Suppressor macrophage treated with lipopolysaccharide for 4 hours (primary cell): ENCODE measurements at places on chromosomes 6 and 20.
A peak's percentile ranks its signal among the peaks of the same experiment; 100 is the strongest.

GRCh38 chr20:9363673-9364072, 150.7 kb upstream of the LAMP5 start:
- no peak for DNase-seq

DNA sequence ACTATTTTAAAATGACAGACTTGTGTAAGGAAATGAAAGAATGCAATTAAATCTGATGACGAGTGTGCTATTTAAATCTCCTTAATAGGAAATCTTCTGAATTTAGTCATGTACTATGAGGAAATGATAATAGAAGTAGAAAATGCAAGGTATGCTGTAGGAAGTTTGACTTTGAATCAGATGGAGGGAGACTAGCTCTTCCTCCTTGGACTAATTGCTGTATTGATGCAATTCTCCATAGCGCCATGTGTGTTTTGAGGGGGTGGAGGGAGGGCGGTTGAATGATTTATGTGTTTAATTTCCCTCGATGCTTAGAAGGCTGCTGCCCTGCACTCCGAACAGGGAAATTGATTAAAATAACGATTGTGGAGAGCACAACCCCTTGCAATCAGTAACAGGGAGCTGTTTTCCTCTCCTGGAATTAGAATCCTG, 214.4 kb upstream of the PRND start:
- DNase-seq, result no peak

DNA sequence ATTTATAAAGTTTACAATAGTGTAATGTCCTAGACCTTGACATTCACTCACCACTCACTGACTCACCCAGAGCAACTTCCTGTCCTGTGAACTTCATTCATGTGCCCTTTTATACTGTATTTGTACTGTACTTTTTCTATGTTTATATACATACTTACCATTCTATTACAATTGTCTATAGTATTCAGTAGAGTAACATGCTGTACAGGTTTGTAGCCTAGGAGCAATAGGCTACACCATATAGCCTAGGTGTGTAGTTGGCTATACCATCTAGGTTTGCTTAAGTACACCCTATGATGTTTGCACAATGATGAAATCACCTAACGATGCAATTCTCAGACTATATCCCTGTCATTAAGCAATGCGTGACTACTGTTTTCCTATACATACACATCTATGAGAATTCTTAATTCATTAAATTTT, 17.5 kb downstream of the EDEM2 start:
- peak; percentile 62 for DNase-seq

DNA sequence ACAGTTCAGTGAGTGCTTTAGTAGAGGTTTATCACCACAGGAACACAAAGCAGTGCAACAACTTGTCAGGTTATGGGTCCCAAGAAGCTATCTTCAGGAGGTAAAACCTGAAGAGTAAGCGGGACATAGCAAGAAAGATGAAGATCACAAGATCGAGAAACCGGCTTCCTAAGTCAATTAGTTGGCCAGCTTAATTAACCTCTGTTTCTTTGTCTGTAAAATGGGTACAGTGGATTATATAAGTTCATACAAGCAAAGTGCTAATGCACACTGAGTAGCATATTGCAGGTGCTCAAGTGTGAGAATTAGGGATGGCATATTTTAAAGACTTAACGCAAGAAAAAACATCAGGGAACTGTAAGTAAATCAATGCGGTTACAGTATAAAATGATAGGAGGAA, 12.5 kb downstream of the FBXO30 start:
- no peak for DNase-seq

- DNase-seq, result no peak
Observed at GRCh38 chr6:111996144-111996865, 57.6 kb upstream of the CCN6 start.

DNA sequence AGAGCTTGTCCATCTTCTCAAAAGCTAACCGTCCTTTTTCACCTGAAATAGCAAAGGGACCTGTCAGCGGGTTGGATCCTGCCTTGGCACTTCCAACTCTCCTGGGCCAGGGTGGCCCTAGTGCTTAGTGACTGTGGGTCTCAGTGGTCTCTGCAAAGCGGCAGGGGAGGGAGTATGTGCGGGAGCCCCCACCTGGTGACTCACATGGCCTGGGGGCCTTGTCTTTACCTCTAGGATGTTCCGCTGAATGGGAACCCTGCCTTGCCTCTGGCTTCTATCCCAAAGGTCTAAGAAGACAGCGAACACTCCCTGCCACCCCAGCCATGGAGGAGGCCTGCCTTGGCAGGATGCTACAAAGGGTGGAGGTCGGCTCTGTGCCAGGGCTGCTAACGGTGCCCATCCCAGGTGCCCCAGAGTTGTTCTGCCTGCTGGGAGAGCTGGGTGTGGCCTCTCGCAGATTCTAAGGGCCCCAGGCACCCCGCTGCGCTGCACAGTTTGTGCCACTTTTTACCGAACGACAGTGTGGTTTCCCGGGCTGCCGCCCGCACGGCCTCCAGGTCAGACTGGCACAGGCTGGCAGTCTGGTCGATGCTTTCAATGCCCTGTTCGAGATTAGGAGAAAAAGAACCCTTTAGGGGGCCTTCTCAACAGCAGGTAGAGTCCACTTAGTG, 77.2 kb downstream of the PTPN1 start:
- DNase-seq, result no peak

- no peak for DNase-seq
Observed at GRCh38 chr6:161246725-161247124, 27.1 kb downstream of the AGPAT4 start.

GRCh38 chr6:162489101-162489976, 238.2 kb downstream of the PRKN start:
- no peak for DNase-seq

- DNase-seq, result peak; percentile 19
Observed at GRCh38 chr20:9294041-9294440, 220.3 kb upstream of the LAMP5 start.

DNA sequence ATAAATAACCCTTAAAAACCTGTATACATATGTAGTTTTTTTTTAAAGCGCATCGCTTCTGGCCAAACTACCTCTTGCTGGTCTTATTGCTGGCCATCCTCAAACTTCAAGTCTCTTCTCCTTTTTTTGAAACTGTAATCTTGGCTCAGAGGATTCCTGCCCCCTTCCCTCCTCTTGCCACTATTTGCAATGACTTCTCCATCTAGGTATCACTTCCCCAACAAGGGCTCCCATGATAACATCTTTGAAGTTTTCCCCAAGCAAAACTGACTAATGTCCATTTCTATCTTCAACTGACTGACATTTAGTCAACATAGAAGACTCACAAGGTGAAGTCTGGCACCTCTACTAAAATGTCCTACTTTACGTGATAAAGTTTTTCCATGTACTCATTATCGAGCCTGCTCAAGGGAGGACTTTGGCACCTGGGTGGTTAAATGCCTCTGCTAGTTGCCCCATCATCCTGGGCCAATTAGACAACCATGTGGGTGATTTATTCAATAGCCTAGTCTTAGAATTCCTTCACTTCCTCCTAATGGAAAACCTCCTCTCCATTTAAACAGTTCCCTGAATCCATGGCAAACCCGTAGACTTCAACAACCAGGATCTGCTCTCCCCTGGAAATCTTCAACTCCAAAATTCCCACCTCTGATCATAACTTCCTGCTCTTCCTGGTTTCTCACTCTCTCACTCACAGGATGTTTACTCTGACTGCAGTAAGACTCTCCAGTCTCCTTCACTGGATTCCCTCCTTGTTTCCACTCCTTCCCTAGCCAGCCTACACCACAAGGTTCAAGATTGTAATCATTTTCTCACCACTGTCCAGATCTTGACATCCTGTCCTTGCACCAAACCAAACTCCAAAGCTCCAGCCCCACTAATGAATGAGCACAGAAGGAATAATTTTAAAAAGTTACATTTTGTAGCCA, 9.4 kb upstream of the PLAGL1 start:
- DNase-seq, result peak; percentile 66

DNA sequence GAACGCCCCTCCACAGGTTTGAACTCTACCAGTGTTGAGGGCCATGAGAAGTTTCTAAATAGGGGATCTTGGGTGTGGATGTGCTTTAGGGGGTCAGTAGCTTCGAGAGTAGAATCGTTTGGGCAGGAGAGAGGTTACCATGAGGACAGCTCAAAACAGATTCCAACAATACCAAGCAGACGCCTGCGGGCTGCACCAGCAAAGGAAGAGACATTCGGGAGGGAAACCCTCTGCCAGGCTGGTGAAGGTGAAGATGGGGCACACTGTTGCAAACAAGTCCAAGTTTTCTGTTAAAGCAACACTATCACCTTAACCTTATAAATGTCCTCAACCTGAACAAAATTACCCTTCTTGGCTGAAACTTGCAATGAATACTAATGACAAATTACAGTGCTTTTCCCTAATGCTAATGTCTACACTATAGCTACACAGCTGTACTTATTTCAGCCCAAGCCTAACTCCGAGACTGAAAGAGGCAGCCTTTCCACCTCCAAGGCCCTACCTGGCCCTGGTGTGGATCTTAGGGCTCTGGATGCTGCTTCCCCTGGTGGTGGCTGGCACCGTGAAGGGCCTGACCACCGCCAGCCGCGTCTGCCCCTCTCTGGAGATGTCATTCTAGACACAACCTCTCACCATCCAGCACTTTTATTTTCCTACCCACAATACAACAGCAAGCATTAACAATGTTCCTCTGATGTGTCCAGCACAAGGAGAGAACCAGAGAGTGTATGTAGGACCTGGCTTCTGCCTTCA, 80.1 kb downstream of the DLL1 start:
- no peak for DNase-seq

DNA sequence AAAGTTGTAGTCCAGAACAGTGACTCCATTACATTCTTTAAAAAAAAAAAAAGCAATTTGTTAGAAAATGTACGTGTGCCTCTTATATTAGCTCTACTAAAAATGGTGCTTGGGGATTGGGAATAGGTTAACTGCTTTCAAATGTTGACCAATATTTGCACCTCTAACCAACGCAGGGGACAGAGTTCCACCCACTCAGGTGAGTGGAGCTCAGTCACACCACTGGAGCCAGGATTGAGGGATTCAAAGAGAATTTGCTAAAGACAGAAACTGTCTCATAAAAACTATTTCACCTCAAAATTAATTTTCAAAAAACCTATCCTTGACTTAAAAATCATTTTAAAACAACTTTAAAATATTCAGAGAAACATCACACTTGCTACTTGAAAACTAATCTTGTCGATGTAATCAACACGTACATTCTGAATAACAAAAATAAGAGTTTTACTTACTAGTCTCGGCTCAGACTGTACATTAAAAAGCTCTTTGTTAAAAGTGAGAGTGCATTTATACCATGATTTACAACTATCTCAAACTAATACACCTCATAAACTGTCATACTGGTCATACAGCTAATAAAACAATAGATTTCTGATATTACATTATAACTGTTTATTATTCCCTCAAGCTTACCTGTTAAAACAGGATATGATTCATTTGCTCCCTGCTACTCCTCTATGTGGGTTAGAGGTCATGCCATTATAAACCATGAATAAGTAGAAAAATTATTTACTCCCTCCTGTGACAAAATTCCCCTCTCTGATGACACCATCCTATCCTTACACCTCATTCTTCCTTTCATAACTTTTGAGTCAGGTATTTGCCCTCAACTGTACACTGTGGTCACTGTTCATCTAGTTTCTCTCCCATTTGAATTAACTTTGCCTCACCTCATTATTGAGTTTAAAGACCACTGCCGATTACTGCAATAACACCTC, 88.6 kb downstream of the PDE10A start:
- DNase-seq, result no peak

GRCh38 chr6:36914227-36914794, 28.6 kb downstream of the C6orf89 start:
- DNase-seq, result peak; percentile 39

GRCh38 chr6:156199182-156199581, 578.0 kb upstream of the ARID1B start:
- DNase-seq, result no peak

- DNase-seq, result no peak
Observed at GRCh38 chr20:2564406-2564805, 28.0 kb downstream of the TMC2 start.

DNA sequence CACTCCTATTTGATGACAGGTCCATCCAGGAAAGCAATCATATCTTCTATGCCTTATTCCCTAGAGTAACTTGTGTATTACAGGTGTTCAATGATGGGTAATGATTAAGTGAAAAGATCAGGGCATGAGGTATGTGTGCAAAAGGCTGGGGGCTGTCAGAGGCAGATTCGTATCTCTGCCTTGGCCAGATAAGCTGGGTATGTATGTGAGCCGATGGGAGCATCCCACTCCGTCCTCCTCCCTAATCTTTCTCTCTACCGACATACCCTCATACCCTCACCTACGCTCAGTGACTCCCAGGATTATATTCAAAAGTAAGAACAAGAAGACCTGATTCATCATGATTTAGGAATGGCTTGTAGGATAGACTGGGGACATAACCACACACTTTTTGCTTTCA, 238.7 kb downstream of the PLCB1 start:
- no peak for DNase-seq

- no peak for DNase-seq
Observed at GRCh38 chr20:18692447-18692846, 104.6 kb downstream of the DTD1 start.
